ENCODE measurements at places on chromosomes 13 and 19.

- no peak for DNase-seq
Measured at GRCh38 chr13:94661406-94661805, 50.9 kb downstream of the SOX21 start.

DNA sequence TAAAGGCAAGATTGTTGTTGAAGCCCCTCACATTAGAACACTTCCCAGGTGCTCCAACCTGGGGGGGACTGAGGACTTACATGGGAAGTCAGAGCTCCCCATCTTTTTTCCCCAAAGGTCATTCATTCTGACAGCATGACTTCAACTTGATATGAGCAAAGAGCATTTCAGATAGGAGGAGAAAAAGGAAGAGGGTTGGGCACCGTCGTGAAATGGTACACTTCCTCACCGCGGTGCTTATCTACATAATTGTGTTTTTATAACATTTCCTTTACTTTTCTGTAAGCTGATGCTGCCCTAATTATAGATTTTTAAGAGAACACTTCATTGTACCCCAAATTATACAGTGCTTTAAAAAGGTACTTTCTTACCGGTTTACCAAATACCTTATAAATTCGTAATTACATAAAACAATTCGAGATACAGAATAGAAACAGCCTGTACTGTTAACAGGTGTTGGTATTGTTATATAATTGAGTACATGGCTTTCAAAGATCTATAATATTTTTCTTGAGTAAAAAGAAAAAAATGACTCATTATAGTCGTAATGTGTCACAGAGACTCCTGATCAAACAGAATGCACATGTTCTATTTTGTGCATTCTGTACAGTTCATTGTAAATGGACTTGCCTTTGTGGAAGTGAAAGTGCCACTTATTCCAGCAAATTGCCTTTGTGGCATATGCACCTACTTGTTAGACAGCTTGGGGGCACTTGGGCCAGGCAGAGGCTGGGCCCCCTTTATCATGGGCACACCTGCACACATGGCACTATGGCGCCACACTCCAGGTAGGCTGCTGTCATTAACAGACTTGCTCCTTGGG, 81.8 kb downstream of the GGACT start:
- DNase-seq, result no peak

DNA sequence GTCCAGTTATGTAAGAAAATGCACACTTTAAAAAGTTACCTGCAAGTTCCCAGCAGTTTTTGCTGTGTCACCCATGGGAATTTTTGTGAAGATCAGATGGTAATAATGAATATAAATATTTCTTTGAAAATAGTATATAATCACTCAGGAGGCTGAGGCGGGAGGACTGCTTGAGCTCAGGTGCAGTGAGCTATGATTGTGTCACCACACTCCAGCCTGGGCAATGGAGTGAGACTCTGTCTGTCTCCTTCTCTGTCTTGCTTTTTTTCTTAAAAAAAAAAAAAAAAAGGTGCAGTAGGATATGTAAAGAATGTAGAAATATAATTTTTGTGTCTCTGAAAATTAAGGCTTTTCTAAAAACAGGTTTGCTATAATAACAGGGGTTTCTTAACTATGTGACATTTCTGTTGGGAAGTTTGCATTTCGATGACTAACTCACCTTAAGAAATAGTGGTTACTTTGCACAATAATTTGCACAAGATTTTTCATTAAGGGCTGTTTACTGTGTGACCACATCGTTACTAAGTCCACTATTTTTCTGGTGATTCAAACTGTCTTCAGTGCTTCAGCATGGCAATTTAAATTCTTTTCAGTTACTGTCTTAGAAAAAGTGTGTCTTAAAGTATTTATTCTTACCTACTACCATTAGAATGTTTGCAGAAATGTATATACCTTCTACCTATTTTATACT, 37.3 kb downstream of the DNAJC3 start:
- no peak for DNase-seq

GRCh38 chr19:35213663-35214632, 14.6 kb downstream of the FAM187B start:
- no peak for DNase-seq

- no peak for DNase-seq
Measured at GRCh38 chr19:7578127-7578526, 17.5 kb upstream of the CAMSAP3 start.

DNA sequence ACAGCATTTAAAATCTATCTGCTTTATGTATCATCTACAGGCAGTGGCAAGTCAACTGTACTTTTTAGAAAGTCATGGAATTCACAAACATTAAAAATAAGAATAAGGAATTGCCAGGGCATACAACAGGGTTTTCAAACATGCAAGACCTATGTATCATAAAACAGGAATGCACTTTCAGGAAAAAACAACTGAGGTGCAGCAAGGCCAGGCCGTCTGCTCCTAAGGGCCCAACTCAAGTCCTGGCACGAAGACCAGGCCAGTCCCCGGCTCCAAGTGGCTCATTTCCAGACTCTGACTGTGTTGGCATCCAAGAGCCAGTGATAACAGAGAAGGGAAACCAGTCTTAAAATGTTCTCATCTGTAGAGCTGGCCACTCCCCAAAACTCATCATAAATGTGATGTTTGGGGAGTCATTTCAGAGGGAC, 7.1 kb downstream of the RFX2 start:
- DNase-seq, result no peak

GRCh38 chr19:35792312-35792711, 16.9 kb downstream of the ARHGAP33 start:
- DNase-seq, result no peak

DNA sequence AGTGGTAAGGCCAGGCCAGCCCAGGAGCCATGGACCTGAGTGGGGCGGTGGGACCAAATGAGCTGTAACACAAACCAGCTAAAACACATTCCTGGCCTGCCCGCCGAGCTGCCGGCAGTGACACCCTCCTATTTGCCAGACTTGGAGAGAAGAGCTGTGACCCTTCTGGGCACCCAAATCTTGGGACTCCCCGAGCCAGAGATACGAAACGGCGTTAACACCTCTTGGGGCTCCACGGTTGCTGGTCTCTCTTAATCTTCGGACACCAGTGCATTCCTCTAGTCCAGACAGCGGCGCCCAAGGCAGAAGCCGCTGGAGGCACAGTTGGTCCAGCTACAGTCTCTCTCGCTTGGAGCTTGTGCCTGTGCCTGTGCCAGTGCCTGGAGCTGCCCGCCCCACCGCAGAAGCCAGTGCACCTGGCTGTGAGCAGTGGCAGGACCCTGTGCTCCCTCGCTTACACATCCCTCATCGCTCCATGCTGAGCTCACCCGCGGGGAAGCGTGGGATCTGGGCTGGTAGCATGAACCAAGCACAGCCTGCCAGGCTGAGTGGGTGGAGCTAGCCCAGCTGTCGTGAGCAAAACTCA, 147.2 kb upstream of the KLHL1 start:
- no peak for DNase-seq

- no peak for DNase-seq
Measured at GRCh38 chr19:5079071-5079774, 110.3 kb downstream of the KDM4B start.

DNA sequence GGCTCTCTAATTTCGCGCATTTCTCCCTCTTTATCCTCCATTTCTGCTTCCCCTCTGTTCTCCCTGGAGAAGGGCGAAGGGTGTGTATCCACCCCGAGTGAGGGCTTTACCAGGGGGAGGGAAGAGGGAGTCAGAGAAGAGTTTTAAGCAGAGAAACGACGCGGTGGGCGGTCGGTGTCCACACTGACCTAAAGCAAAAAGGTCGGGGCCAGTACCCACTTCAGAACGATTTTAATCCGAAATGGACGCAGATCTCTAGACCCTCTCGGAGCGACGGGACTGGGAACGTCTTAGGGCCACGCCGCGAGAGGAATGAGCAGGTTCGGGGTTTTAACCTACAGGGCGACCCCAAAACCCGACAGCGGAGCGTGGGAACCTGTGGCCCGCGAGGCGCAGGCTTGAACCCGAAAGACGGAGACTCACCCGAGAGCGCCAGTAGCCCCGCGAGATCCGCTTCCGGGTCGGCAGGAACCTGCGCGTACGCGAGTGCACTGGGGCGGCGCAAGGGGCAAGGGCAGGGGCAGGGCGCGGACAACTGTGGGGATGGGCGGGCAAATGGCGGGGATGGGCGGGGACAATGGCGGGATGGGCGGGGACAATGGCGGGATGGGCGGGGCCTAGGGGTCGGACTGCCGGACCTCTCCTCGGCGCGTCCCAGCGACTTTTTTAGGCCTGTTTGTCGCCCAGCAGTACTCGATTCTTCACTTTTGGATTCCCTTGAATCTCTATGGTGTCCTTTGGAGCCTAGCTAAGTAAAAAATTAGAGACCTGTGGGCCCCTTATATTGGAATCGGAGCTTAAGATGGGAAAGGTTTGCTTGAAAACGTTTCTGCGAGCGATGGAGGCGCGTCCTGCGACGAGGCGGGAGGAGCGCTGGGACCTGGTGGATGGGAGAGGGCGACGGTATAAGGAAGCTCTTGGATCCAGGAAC, at the start of gene ZNF677:
Gene ZNF677 (minus strand): TSS at position 463 of the 931 bp plus-strand sequence. CDS start 3,323 bp downstream, outside the sequence.
- peak; percentile 50 for DNase-seq

- peak; percentile 40 for DNase-seq
Measured at GRCh38 chr19:17205237-17206140, 9.7 kb upstream of the USE1 start.

DNA sequence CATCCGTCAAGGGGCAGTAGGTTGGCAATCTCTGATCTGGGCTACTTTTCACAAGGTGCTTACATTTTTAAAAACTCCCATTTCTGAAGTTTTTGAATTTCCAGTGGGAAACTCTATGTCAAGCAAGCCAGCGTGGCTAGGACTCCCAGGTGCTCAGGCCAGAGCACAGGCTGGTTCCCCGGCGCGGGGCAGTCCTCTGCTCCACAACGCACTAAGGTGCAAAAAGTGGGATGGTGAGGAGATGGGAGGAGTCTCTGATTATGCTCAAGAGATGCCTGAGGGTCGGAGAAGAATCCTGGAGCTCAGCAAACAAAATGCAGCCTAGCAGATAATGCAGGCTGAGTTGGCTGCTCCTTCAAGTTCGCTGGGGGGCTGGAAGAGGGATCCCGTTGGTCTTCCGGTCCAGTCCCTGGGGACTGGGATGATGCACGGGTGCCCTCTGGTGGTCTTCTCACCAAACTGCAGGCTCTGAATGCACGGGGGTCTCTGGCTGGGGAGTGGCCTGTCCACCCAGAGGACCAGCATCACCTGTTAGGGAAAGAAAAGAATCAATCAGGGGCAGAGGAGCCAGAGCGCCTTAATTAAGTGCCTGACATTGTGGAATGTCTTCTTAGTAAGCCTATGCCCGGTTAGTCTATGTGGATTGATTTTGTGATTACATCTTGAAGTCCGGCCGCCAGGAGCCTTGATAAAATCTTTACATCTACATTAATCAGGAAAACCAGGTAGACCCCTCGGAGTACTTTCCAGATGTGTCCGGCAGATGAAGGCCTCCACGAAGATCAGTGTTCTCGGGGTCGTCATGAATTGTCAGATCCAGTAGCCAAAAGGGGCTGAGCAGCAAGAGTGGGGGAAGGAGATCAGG, 244.4 kb upstream of the MAB21L1 start:
- DNase-seq, result no peak

All from stimulated activated CD8-positive, alpha-beta memory T cell treated with anti-CD3 and anti-CD28 coated beads, Interleukin-7, amount 100 ng/mL, for 1 hour (primary cell).